Heart left ventricle (tissue), 16 donors: ENCODE measurements at places on chromosomes 12 and 14. TPM values are rescaled to one million over a fixed set of nuclear protein-coding genes. Genes with fewer than 3 reads are reported as not detected.

DNA sequence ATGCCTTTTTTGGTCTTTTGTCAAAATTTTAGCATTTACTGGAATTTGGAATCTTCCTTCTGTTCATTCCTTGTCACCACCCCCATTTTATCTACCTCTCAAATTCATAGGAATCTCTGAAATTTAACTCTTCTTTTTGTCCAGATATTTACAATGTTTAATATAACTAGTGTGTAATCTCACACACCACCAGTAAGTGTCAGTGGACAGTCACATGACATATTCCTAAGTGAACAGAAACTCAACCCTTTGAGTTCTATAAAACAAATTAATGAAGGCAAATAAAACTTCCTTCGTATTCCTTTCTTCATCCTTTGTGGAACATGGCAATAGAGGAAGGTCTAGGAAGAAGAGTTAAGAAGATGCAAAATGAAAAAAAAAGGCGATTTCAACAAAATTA, 26.6 kb downstream of the ATF7 start:
- no peak overlapping the region for H3K4me3 ChIP-seq
- peaks cover 31% of the 10 kb centered on the region for H3K4me1 ChIP-seq
- no peaks in the 10 kb centered on the region for H3K27me3 ChIP-seq
- no peak for DNase-seq

ADGRD1 gene
- total RNA-seq, result 36.3 TPM

DNA sequence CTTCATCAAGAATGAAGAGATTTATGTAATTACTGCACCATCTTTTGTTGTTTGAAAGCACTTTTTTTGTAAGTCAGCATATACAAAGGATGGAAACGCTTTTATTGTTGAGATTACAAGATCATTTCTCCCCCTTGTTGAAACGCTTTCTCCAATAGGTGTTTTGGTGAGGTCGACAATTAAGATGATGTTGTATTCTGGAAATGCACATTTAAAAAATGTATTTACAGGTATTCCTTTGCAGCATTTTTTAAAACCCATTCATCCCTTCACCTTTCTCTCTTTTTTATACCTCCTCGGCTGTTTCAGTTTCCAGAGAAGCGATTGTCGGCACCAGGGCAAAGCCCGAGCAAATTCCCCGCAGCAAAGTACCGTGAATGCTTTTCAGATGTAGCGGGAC, 499.9 kb downstream of the VRK1 start:
- H3K27me3 ChIP-seq, result peaks cover 8% of the 10 kb centered on the region
- H3K4me3 ChIP-seq, result no peak overlapping the region
- DNase-seq, result no peak
- H3K4me1 ChIP-seq, result no peaks in the 10 kb centered on the region
- H3K27ac ChIP-seq, result no peak overlapping the region
- H3K36me3 ChIP-seq, result no peaks in the 10 kb centered on the region

LMNTD1 gene
- total RNA-seq, result not detected

- no peaks in the 10 kb centered on the region for H3K27me3 ChIP-seq
- H3K27ac ChIP-seq, result no peak within 1 kb of the TSS
- peaks cover 21% of the 10 kb centered on the region for H3K36me3 ChIP-seq
- H3K4me3 ChIP-seq, result peak within 1 kb of the TSS; percentile 32
Measured at GRCh38 chr14:24171422-24172260, at the start of gene REC8. TSS of gene REC8 (plus strand) at chr14:24172080. CDS start at chr14:24172553, 473 bp downstream.

- DNase-seq, result no peak
- H3K4me1 ChIP-seq, result no peaks in the 10 kb centered on the region
- H3K27me3 ChIP-seq, result no peaks in the 10 kb centered on the region
- H3K36me3 ChIP-seq, result no peaks in the 10 kb centered on the region
- no peak overlapping the region for H3K27ac ChIP-seq
- H3K4me3 ChIP-seq, result no peak overlapping the region
Measured at GRCh38 chr12:102347811-102348210, 132.6 kb downstream of the IGF1 start.

DEPDC4 gene
- not detected for total RNA-seq

LAG3 gene
- 0.25 TPM for total RNA-seq

SYCP3 gene
- not detected for total RNA-seq

PAX9 gene
- total RNA-seq, result not detected

DNA sequence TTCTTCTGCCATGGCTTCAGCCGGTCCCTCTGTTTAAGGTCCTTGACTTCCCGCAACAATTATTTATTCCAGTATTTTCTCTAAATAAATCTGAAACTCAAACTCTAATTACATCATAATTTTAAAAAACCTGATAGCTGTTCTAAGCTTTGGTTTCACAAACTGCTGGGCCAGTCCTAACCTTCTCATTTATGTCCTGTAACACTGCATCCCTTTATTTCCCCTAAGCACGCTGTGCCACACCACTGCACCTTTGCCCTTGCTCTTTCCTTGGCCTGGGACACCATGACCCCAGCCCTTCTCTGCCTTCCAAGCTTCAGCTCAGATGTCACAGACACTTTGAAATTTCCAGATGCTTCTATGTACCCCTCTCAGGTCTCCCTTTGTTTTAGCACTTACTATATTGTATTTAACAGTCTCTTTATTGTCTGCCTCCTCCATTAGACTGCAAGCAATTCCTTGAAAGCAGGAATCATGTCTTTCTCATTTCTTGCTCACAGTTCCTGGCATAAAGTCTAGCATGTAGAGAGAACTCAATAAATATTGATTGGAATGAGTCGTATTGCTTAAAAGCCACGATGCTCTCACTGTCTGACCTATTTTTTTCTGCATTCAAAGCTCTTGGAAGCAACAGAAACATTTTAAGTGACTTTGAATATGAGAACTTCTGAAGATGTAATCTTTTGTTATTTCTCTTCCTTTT, 111.1 kb downstream of the ERGIC2 start:
- no peaks in the 10 kb centered on the region for H3K4me1 ChIP-seq
- H3K27ac ChIP-seq, result no peak overlapping the region
- H3K36me3 ChIP-seq, result no peaks in the 10 kb centered on the region
- no peak for DNase-seq
- H3K27me3 ChIP-seq, result no peaks in the 10 kb centered on the region

- H3K27ac ChIP-seq, result peak overlapping the region; percentile 87
- H3K4me3 ChIP-seq, result peak overlapping the region; percentile 70
- no peaks in the 10 kb centered on the region for H3K27me3 ChIP-seq
- H3K36me3 ChIP-seq, result no peaks in the 10 kb centered on the region
- H3K4me1 ChIP-seq, result peaks cover 73% of the 10 kb centered on the region
- DNase-seq, result no peak
Measured at GRCh38 chr12:122080149-122081082, 1.9 kb downstream of the MLXIP start.

- no peak overlapping the region for H3K4me3 ChIP-seq
- no peaks in the 10 kb centered on the region for H3K36me3 ChIP-seq
- H3K4me1 ChIP-seq, result no peaks in the 10 kb centered on the region
- no peak overlapping the region for H3K27ac ChIP-seq
- no peak for DNase-seq
Measured at GRCh38 chr14:33375786-33376185, 437.1 kb downstream of the NPAS3 start.

TAS2R19 gene
- 2.5 TPM for total RNA-seq

SLCO1B1 gene
- not detected for total RNA-seq

- DNase-seq, result no peak
- H3K4me3 ChIP-seq, result no peak overlapping the region
- no peaks in the 10 kb centered on the region for H3K27me3 ChIP-seq
- H3K27ac ChIP-seq, result no peak overlapping the region
Measured at GRCh38 chr12:92556141-92556540, 146.6 kb upstream of the PLEKHG7 start.

DNA sequence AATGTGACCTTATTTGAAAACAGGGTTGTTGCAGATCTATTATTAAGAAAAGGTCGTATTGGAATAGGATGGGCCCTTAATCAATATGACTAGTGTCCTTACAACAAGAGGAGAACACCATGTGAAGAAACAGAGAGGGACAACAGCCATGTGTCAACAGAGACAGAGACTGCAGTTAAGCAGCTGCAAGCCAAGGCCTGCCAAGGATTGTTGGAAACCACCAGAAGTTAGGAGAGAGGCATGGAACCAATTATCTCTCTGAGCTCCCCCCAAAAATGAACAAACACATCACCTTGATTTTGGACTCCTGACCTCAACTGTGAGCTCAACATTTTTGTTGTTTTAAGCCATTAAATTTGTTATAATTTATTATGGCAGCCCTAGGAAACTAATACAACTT, 214.6 kb upstream of the PRKD1 start:
- H3K36me3 ChIP-seq, result no peaks in the 10 kb centered on the region
- no peak for DNase-seq
- no peak overlapping the region for H3K27ac ChIP-seq
- no peaks in the 10 kb centered on the region for H3K27me3 ChIP-seq

- no peak overlapping the region for H3K4me3 ChIP-seq
- no peaks in the 10 kb centered on the region for H3K27me3 ChIP-seq
- no peak overlapping the region for H3K27ac ChIP-seq
- DNase-seq, result no peak
- peaks cover 28% of the 10 kb centered on the region for H3K4me1 ChIP-seq
- peaks cover 58% of the 10 kb centered on the region for H3K36me3 ChIP-seq
Measured at GRCh38 chr14:92959761-92960680, 37.1 kb downstream of the CHGA start.

DNA sequence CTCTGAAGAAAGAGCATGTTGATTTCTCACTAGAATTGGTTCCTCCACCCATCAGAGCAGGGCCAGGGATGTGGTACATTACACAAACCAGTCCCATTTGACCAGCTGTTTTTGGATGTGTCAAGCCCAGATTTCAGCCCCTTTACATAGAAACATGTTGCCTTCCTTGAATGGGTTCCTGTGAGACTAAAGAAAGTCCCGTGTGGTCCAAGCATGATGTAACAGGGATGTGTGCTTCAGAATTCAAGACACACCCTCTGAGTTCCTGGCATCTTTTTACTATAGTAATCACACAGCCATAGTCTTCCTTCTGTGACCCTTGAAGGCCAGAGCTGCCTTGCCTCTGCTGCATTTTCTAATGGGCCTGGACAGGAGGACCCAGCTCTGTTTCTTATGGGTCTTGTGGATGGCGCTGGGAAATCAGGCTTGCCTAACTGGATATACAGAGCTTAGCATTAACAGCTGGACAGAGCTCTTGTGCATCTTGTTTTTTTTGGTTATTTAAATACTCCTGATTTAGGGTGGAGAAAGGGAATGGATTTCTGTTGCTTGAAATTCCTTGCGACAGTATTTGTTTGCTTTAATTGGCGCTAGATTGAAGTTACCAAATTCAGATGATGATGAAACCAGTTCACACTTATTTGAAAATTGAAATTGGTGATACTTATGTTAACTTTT, 341.0 kb downstream of the ZFP36L1 start:
- H3K27me3 ChIP-seq, result no peaks in the 10 kb centered on the region
- no peak overlapping the region for H3K4me3 ChIP-seq
- no peaks in the 10 kb centered on the region for H3K36me3 ChIP-seq
- H3K4me1 ChIP-seq, result peaks cover 31% of the 10 kb centered on the region

- no peaks in the 10 kb centered on the region for H3K36me3 ChIP-seq
- no peaks in the 10 kb centered on the region for H3K27me3 ChIP-seq
- no peak overlapping the region for H3K27ac ChIP-seq
- no peak for DNase-seq
- H3K4me3 ChIP-seq, result no peak overlapping the region
- no peaks in the 10 kb centered on the region for H3K4me1 ChIP-seq
Measured at GRCh38 chr14:104656014-104656714, 33.3 kb upstream of the INF2 start.

FGF6 gene
- total RNA-seq, result not detected

CPSF6 gene
- 29.9 TPM for total RNA-seq

CAPZA3 gene
- not detected for total RNA-seq

- no peaks in the 10 kb centered on the region for H3K27me3 ChIP-seq
- no peaks in the 10 kb centered on the region for H3K36me3 ChIP-seq
- no peaks in the 10 kb centered on the region for H3K4me1 ChIP-seq
- H3K27ac ChIP-seq, result no peak overlapping the region
Measured at GRCh38 chr14:76820700-76821099, 5.5 kb upstream of the LRRC74A start.

DNA sequence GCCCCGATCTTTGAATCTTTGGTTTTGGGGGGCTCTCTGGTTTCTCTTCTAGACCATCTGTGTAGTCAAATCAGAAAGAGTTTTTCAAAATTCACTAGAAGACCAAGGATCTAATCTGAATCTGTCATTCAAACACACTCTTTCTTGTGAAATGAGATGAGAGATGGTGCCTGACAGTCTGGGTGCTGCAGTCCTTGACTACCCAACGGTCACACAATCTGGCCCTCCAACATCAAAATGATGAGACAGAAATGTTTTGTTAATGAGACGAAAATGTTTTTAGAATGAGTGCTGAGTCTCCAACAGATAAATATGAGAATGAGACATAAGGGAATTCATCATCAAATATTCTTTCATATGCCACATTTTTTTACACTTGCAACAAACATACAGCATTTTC, 695.7 kb upstream of the USP15 start:
- no peak overlapping the region for H3K4me3 ChIP-seq
- DNase-seq, result no peak
- H3K4me1 ChIP-seq, result no peaks in the 10 kb centered on the region

DNA sequence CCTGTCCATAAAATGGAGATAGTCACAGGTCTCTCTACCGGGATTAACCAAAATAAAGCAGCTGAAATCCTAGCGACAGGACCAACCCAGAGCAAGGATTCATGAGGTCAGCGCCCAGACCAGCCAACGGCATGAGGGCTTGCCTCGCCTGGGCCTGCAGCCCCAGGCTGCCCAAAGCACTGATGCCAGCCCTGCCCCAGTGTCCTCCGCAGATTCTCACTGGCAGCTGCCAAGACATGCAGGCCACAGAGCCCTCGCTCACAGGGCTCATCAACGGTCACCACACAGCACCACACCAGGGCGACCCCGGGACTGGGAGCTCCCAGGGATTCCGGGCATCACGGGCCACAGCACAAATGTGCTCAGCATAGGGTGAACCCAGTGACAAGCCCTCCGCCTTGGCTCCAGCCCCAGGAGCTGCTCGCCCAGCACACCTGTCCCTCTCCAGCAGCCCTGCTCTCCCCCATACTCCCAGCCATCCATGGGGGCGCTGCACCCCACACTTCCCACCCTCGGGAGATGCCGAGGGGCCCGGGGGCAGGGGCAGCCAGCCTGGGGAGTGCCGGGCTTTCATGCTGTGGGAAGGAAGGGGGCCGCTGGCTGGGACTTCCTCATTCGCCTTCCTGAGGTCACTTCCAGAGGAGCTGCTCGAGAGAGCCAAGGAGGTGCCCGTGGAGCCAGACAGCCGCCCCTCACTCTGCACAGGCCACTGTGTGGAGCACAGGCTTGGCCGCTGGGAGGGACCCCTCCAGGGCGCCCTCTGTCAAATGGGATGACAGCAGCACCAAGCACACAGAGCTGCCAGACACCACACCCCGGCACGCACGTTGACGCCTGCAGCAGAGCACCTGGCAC, 14.1 kb downstream of the RAB35 start:
- DNase-seq, result no peak
- peaks cover 7% of the 10 kb centered on the region for H3K4me1 ChIP-seq
- no peaks in the 10 kb centered on the region for H3K27me3 ChIP-seq

GRCh38 chr14:93056166-93056839, 59.4 kb downstream of the ITPK1 start:
- H3K27me3 ChIP-seq, result no peaks in the 10 kb centered on the region
- H3K36me3 ChIP-seq, result no peaks in the 10 kb centered on the region
- H3K4me3 ChIP-seq, result no peak overlapping the region
- DNase-seq, result no peak

DNA sequence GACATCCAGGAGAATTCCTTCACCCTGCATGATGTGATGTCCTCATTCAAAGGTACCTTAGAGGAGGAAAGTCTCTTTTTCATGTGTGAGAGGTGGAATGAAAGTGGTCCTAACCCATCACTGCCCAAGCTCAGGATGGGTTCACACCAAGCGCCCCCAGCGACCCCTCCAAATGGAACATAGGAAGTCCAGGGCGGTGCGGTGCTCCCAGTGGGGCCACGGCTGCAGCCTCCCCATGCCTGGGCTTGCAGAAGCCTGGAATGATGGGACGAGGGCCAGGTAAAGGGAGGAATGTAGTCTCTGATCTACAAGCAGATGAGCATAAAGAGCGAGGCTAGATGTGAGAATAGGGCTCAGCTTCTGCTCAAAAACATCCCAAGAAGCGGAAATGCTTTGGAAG, 196.3 kb downstream of the TTC7B start:
- H3K27ac ChIP-seq, result no peak overlapping the region
- H3K36me3 ChIP-seq, result no peaks in the 10 kb centered on the region
- no peaks in the 10 kb centered on the region for H3K27me3 ChIP-seq
- DNase-seq, result no peak
